Stimulated activated CD4-positive, alpha-beta T cell treated with anti-CD3 and anti-CD28 coated beads, Interleukin-12 subunit alpha, Interleukin-12 subunit beta, amount 100 ng/mL, for 24 hours (primary cell): ENCODE measurements at places on chromosomes 11 and 22.
A peak's percentile ranks its signal among the peaks of the same experiment; 100 is the strongest.

DNA sequence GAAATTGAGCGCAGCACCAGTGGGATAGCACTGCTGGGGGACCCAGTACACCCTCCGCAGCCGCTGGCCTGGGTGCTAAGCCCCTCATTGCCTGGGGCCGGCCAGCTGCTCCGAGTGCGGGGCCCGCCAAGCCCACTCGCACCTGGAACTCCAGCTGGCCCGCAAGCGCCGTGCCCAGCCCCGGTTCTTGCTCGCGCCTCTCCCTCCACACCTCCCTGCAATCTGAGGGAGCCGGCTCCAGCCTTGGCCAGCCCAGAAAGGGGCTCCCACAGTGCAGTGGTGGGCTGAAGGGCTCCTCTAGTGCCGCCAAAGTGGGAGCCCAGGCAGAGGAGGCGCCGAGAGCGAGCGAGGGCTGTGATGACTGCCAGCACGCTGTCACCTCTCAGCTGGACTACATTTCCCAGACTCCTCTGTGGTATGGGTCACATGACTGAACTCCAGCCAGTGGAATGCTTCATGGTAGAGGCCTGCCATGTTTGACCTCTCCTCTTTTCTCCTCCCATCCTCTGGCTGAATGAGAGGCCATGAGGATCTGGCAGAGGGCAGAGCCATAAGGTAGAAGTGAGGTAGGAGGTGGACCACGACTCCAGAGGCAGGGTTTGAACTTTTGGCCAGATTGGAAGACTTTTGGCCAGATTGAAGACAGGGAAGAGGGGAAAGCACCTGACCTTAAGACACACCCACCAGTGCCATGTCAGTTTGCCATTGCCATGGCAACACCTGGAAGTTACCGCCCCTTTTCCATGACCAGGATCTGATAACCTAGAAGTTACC is 6.2 kb downstream of the MRGPRD start:
- no peak for DNase-seq

- DNase-seq, result no peak
Observed at GRCh38 chr22:27445881-27446280, 355.7 kb downstream of the MN1 start.

- DNase-seq, result no peak
Observed at GRCh38 chr11:12069066-12069676, 41.2 kb upstream of the MICAL2 start.

DNA sequence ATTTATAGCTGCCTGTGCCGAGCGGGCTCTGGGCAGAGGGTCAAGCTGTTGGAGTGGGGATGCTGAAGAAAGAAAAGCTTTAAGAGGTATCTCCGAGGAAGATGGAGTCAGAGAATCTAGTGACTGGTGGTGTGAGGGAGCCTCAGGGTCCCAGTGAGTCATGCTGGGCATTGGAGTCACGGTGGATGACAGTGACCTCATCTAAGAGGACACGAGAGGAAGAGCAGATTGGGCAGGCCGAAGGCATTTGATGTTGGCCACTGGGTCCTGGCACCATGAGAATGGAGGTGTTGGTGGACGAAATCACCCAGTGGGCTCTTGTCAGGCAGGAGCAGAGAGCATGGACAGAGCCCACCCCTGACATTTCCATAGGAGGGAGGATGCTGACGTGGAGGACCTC is 68.4 kb downstream of the TBC1D22A start:
- DNase-seq, result no peak

- no peak for DNase-seq
Observed at GRCh38 chr22:31840585-31840984, 86.8 kb downstream of the DEPDC5 start.

- no peak for DNase-seq
Observed at GRCh38 chr11:47786373-47786772, 19.2 kb upstream of the FNBP4 start.

DNA sequence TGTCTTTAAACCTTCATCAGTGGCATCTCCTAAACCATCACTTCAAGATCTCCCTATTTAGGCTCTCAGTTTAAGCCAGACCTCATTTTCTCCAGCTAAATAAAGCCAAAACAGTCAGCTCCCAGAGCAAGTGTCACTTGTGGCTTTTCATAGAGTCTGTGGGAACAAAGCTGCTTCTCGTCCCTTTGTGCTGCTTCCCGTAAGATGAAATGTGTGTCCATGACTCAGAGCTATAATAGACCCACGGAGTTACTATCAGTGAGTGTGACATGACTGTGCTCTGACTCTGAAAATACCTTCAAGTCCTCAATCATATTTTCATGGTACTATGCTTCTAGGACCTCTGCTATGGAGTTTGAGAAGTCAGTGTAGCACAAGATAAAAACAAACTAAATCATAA is 57.3 kb upstream of the SLN start:
- DNase-seq, result no peak

DNA sequence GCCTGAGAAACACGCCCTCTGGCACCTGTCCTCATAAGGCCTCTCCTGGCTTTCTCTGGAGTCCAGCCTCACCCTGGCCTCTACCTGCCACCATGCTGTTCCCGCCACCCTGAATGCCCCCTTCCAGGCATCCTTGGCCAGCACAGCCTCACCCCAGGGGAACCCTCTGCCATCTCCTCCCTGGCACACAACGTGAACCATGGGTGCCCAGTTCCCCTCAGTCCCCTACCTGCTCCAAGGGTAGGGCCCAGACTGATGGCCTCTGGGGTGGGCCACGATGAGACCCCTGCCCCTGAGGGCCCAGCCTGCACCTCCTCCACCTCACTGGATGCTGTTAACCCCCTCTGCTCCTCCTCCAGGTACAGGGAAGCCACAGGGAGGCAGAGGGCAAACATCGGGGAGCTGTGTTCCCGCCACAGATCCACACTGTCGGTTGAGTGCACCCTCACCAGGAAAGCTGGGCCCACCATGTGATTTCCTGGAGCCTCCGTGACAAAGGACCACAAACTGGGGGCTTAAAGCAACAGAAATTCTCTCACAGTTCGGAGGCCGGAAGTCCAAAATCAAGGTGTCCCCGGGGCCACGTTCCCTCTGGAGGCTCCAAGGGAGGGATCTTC is 169.6 kb downstream of the BRD1 start:
- no peak for DNase-seq

GRCh38 chr11:67651976-67652781 is 1.6 kb upstream of the ACY3 start:
- DNase-seq, result no peak

GRCh38 chr11:106695506-106695905 is 322.8 kb downstream of the GUCY1A2 start:
- no peak for DNase-seq

- DNase-seq, result no peak
Observed at GRCh38 chr11:2582351-2582945, 117.3 kb downstream of the KCNQ1OT1 start.

DNA sequence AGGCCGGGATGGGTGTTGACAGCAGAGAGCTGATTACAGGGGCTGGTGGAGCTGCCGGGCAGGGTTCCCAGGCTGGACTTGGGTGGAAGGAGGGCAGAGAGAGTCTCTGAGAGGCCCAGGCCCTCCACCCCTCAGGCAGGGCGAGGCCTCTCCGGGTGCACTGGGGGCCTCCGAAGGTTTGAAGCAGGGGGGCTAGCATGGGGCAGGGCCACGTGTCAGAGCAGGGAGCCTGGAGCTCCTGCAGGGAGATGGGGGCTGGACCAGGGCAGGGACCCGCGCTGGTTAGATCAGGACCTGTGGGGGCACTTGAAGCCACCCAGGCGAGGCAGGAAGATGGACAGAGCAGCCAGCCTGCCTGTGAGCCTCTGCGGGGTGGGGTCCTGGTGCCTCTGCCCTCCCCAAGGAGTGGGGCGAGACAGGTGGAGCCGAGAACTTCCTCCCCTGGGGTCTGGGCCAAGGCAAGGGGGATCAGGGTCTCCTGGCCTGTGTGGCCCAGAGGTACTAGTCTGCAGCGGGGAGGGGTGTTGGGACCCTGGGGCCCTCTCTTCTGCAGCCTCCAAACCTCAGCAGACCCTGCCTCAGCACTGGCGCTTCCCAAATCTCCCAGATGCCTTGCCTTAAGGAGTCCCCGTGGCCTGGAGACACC is 911 bp downstream of the PANX2 start:
- no peak for DNase-seq

- DNase-seq, result no peak
Observed at GRCh38 chr22:37953062-37953436, 352 bp downstream of the C22orf23 start.

DNA sequence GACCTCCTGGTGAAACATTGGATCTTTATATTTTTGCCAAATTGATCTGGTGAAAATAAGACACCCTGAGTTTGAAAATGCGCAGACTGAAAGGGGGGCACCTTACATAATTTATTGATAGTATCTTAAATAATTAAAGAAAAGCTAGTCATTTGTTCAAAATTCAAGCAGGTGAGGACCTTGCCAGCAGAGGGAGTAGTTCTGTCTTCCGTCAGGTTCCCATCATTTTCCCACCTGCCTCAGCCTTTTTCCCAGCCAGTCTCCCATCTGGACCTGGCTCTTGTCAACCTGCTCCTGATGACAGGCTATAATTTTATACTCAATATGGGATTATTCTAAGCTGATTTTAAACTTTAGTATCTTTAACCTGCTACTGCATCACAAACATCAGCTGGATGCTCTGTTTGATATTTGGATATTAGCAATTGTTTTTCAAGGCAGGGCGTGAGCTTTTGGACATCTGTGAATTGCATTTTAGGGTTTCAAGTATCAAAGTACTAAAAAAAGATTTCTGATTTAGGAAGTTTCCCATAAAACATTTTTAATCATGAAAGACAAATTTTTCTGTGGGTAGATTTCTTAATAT is 132.0 kb downstream of the ELP4 start:
- no peak for DNase-seq

DNA sequence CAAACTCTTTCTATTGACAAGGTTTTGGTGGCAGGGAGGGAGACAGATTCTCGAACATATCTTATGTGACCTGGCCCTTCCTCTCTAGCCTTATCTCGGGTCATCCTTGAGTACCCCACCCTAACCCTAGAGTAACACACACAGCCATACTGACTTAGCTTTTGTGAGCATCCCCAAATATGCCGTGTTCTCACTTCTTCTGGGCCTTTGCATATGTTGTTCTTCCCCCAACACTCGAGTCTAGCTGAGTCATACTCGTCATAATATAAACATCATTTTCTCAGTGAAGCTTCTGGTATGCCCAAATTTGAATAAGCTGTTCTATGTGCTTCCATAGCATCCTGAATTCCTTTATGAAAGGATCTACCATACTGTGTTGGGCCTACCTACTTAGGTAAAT is 8.0 kb downstream of the TTC17 start:
- no peak for DNase-seq

GRCh38 chr11:126561327-126561893 is 205.9 kb downstream of the ST3GAL4 start:
- peak; percentile 9 for DNase-seq

DNA sequence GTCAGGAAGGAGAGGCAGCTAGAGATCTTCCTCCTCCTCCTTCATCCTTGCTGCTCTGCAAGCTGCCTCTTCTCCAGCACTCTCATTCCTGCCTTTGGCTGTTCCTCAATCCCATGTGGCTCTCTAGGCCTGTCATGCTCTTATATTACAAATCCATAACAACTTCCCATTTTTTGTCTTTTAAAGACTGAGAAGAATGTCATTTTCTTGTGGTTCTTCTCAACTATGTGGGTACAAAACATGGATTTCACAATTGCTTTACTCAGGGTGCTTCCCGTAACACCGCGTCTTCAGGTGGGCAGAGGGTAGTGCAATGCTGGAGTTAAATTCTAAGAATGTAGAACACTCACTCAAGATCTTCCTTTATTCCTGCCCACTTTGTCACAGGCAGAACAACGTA is 6.8 kb upstream of the CAT start:
- DNase-seq, result no peak

GRCh38 chr11:2770096-2770751 is 70.4 kb upstream of the KCNQ1OT1 start:
- DNase-seq, result no peak

DNA sequence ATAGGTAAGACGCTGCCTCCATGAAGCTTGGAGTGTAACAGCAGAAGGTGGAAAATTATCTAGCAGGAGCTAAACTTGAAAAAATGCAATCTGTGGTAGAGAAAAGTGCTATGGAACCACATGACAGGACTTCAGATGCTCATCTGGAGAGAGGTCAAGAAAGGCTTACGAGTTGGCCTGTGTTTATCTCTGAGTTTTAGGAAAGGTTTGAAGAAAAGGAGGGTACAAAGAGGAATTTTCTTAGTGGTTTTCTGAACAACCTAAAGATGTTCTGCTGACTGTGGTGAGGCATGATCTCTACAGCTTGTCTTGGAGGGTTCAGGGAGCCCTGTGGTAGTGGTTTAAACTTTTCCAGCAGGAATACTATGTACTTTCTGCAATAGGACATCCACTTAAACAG is 8.2 kb downstream of the FJX1 start:
- no peak for DNase-seq
